ENCODE measurements at places on chromosomes 2 and 18.

DNA sequence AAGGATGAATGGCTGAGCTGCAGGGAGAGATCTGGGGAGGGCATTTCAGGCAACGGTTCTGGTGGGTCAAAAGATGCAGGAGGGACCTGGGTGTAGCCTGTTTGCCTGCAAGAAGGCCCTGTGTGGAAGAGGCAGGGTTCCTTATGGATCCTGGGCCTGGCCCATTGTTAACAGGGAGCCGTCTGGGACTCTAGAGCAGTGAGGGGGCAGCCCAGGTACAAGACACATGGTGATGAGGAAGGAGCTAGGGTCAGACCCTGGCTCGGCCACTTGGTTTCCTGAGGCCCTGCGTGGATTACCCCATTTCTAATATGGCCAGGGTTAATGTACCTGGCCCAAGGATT lies 124.9 kb downstream of the GLI2 start:
- DNase-seq = no peak

- no peak for DNase-seq
Observed at GRCh38 chr2:126672980-126673605, 17.1 kb downstream of the GYPC start.

DNA sequence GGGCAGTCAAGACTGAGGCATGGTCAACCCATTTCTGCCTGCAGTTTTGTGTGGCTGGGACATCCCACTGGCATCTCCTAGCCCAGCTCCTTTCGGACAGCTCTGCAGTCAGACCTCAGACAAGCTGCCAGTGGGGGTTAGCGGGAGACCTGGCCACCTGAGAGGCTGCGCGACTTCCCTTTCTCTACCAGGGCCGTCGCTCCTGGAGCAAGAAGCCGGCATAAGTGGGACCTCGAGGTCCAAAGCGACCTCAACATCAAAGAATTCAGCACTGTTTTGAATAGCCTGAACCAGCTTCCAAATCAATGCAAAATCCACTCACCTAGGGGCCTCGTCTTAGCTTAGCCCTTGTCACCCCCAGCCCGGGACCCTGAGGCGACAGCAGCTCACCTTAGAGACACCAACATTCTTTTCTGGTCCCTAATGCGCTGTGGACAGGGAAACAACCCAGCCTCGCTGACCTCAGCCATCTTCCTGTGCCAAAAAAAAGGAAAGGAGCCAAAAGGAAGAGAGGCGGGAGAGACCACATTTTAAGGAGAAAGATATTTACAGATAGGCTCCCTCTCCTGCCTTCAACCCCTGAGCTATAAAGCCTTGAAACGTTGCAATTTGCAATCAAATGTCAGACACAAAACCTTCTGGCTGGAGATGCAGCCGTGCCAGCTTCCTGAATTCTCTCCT lies 81.2 kb downstream of the GFPT1 start:
- no peak for DNase-seq

DNA sequence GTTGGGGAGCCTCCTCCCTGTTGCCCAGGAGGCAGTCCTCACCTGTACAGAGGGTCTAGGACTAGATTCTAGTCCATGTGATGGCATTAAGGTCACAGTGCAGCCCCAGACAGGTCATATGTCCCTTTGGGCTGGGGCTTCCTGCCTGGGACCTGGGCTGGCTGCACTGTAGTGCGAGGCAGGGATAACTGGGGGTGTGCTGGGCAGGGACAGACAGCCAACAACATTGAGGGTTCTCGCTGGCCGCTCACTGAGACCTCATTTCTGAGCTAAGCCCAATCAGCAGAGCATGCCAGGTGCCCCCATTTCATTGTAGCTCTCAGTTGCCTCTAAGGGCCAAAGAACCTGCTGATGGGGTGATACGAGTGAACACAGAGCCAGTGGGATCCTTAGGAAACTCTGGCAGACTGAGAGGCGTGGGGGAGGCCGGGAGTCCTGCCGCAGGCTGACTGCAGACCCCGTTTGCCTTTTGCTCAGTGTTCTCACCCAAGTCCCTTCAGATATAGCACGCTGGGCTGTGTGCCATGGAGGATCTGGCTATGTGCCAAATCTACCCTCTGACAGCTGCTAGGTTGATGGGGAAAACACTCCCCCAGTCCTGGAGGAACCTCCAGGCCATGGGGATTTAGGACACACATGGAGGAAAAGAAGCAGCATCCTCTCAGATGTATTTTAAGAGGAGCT lies 51.9 kb downstream of the DYSF start:
- DNase-seq = no peak

- no peak for DNase-seq
Observed at GRCh38 chr18:48308027-48308635, 101.1 kb downstream of the ZBTB7C start.

DNA sequence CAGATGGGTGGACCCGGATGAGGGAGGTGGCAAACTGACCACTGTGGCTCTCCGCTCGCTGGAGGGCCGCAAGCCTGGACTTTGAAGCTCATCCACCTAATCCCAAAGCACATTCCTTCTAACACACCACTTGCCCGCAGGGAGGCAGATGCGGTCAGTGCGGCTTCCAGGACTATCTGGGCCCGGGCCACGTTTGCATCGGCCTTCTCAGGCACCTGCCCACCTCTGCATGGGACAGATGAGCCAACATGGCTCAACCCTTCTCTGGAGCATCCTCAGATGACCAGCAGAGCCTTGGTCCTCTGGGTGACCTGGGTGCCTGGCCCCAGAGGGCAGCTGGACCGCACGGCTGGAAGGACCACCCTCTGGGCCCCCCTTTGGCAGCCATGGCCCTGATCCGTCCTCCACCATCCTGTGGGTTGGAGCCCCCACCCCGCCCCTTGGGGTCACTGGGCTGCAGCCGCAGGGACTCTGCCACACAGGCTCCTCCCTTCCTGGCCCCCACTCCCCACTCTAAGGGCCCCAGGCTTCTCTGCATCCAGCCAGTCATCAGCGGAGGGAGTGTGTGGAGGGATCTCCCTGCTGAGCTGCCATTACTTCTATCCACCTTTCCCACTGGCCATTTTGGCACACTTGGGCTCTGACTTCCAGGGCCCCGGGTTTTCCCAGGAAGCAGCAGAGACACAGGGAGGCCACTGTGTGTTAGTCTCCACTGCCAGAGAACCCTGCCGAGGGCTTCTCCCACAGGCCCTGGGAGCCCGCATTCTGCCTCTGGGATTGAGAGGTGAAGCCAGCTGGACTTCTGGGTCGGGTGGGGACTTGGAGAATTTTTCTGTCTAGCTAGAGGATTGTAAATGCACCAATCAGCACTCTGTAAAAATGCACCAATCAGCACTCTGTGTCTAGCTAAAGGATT lies 12.3 kb downstream of the HDAC4 start:
- no peak for DNase-seq

- no peak for DNase-seq
Observed at GRCh38 chr2:223643309-223643708, 41.1 kb upstream of the SCG2 start.

DNA sequence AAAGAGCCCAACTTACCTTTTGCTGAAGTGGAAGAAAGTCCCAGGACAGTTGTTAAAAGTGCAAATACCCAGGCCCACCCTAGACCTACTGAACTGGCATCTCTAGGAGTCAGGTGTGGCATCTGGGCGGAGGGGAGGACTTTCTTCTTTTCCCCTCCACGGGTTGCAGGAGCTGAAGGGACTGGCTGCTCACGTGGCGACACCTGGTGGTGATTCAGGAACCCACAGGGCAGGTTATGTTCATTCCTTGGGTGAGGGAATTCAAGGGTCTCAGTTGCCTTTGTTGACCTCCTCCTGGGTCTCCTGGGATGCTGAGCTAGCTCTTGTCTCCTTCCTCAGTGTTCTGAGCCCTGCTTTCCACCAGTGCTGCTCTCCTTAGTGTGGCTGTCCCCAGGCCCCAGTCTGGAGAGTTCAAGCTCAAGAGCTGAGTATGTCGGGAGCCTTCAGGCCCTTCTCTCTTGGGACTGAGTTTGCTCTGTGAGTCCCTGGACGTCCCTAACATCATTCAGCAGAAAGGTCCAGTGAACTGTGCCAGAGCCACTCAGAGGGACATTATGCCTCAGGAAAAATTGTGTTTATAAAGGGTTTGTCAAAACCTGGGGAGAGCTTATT lies 56.9 kb downstream of the DYSF start:
- peak; percentile 71 for DNase-seq

- DNase-seq = no peak
Observed at GRCh38 chr2:36562240-36562639, 35.7 kb downstream of the FEZ2 start.

DNA sequence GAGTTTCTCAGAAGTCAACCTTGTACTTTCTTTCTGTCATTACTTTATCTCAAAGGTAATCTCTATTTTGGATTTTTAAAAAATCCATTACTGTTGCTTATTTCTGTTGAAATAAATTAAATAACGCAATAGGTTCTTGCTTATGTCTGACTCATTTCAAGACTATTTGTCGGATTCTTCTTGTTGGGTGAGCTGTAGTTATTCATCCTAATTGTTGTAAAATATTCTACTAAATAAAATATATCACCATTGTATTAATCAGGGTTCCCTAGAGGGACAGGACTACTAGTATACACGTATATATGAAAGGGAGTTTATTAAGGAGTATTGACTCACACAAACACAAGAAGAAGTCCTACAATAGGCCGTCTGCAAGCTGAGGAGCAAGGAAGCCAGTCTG lies 403.9 kb upstream of the CYRIA start:
- DNase-seq = no peak

DNA sequence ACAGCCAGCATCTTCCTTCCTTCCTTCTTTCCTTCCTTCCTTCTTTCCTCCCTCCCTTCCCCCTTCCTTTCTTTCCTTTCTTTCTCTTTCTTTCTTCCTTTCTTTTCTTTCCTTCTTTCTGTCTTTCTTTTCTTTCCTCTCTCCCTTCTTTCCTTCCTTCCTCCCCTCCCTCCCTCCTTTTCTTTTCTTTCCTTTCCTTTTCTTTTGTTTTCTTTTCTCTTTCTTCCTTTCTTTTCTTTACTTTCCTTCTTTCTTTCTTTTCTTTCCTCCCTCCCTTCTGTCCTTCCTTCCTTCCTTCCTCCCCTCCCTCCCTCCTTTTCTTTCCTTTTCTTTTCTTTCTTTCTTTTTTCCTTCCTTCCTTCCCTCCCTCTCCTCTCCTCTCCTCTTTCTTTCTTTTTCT lies 296.0 kb upstream of the LRRTM4 start:
- no peak for DNase-seq

- DNase-seq = no peak
Observed at GRCh38 chr18:75538727-75539126, 111.2 kb upstream of the SMIM21 start.

- no peak for DNase-seq
Observed at GRCh38 chr2:201402651-201403562, 45.8 kb upstream of the FLACC1 start.

- DNase-seq = no peak
Observed at GRCh38 chr2:200479692-200480265, 30.1 kb downstream of the KCTD18 start.

DNA sequence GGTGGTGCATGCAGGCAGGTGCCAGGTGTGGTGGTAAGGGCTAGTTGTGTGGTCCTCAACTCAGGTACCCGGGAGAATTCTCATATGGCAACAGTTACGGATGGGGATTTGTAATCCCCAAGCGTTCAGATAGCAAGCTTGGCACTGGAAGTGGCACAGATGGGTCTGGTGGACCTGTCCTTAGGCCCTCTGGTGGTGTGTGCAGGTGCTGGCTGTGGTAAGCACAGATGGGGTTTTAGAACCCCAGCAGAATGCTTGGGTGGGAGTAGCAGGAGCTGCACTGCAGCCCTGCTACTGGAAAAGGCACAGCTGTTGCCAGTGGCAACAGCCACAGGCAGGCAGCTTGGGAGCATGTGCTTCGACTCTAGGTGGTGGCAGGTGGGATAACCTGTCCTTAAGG lies 948.2 kb upstream of the FAM98A start:
- DNase-seq = no peak

DNA sequence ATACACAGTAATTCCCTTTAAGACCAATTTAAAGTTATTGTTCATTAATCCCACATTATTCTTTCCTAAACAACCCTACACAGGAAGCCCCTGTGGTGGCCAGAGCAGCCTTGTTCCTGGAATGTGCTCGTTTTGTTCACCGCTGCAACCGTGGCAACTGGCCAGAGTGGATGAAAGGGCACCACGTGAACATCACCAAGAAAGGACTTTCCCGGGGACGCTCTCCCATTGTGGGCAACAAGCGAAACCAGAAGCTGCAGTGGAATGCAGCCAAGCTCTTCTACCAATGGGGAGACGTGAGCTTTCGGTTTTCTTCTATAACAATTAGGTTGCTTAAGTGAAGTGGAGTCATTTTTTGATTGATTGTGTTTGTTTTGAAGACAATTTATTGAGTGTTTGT lies 101.0 kb downstream of the UNC80 start:
- DNase-seq = no peak

DNA sequence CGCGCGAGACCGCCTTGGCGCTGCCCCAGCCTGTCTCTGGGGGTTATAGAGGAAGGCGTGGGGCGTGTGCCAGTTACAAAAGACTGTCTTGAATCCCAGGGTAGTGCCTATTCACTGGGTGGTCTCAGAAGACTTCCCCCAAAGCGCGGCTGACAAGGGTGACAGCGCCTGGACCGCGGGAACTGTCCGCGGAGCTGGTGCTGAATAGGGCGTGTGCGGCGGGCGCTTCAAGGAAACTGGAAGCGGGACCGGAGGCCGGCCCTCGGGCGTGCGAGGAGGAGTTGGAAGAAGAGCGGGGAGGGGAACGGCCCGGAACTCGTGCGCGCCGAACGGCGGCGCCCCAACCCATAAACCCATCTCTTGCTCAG lies 2.3 kb downstream of the EGR4 start:
- DNase-seq = peak; percentile 62

DNA sequence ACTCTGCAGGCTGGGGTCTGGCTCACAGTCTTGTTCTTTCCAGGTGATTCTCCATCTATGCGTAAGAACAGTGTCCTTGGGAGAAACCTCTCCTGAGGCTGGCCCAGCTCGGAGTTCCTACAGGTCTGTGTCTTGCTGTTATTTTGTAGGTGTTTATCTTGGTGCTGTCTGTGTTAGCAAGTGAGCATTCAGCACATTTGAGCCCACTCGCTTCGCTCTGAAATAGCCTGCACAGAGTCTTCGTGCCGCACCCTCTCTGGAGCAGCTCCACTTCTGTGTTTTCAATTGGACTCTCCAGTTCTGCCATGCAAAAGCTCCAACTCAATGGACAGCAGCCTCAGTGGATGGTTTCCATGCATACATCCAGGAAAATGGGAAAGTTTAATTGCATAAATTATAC lies 378.2 kb upstream of the ST6GAL2 start:
- no peak for DNase-seq

GRCh38 chr2:218010140-218010983 lies 7.6 kb upstream of the TNS1 start:
- peak; percentile 21 for DNase-seq

DNA sequence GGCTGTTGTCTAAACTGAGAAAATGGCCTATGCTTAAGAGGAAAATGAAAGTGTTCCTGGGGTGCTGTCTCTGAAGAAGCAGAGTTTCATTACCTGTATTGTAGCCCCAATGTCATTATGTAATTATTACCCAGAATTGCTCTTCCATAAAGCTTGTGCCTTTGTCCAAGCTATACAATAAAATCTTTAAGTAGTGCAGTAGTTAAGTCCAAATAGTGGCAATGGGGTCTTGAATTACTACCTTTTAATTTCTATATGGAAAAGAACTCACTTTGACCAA lies 13.8 kb upstream of the ALLC start:
- DNase-seq = no peak

Data from stimulated activated CD4-positive, alpha-beta T cell treated with anti-CD3 and anti-CD28 coated beads, Interleukin-12 subunit alpha, Interleukin-12 subunit beta, amount 100 ng/mL, for 4 hours (primary cell).